B cell (primary cell): ENCODE measurements at places on chromosomes 2 and 18. TPM values are rescaled to one million over a fixed set of nuclear protein-coding genes. Genes with fewer than 3 reads are reported as not detected.

The CIB4 gene
- not detected in 2 replicates for polyA plus RNA-seq

The PSMA8 gene
- 0.33 and 0.39 TPM in 2 replicates for polyA plus RNA-seq

The COL5A2 gene
- 0.22 and 0.45 TPM in 2 replicates for polyA plus RNA-seq

The HDHD2 gene
- polyA plus RNA-seq: 7.3 and 9.0 TPM in 2 replicates

The CNTNAP5 gene
- polyA plus RNA-seq: not detected in 2 replicates

The CFAP65 gene
- polyA plus RNA-seq: not detected in 2 replicates

The NEB gene
- polyA plus RNA-seq: 4.0 and 4.6 TPM in 2 replicates

The ITPRID2 gene
- 8.9 and 15.7 TPM in 2 replicates for polyA plus RNA-seq

The TXNDC2 gene
- 0.07 TPM in 1 of 2 replicates, not detected in the other for polyA plus RNA-seq

The PKP4 gene
- polyA plus RNA-seq: 2.0 and 2.8 TPM in 2 replicates

The UBE2F gene
- 22.5 and 28.2 TPM in 2 replicates for polyA plus RNA-seq

GRCh38 chr18:10420561-10421352, 33.7 kb upstream of the APCDD1 start:
- H3K36me3 ChIP-seq: no peaks in the 10 kb centered on the region
- no peaks in the 10 kb centered on the region for H3K4me1 ChIP-seq

DNA sequence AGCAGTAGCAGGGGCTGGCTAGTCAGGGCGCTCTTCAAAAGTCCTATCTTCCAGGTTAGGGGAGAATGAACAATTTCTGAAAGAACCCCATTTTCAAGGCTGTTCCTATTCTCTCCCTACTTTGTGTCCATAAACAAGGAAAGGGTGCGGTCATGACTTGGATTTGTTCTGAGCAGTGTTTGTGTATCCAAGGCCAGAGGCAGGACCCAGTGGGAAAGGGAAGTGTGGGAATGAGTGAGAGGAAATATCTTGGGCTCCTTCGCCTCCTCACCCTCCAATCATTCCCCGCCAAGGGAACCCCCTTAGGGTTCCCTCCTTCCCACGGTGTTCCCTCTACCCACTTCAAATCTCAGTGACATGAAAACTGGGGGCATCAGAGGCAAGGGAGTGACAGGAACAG, 25.5 kb upstream of the SPTBN1 start:
- no peak for DNase-seq
- no peaks in the 10 kb centered on the region for H3K36me3 ChIP-seq
- H3K4me3 ChIP-seq: no peak overlapping the region
- H3K27me3 ChIP-seq: peaks cover 3% of the 10 kb centered on the region
- no peaks in the 10 kb centered on the region for H3K4me1 ChIP-seq

DNA sequence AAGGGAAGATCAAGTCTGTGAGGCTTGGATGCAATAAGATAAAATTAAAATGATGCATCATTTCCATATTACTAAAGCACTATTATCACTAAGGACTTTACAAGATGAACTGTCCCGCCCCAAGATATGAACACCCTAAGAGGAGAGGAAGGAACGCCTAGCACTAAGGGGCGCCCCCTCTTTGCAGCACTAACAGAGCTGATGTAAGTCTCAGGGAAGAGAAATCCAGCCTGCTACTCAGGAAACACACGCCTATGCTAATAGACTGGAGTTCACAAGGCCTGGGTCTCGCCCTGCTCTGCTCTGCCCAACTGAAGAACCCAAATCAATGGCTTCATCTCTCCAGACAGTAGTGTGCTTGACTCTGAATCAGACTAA, 6.1 kb downstream of the INO80C start:
- H3K27ac ChIP-seq: no peak overlapping the region
- DNase-seq: no peak
- no peaks in the 10 kb centered on the region for H3K36me3 ChIP-seq
- no peaks in the 10 kb centered on the region for H3K27me3 ChIP-seq
- H3K4me3 ChIP-seq: no peak overlapping the region

- H3K36me3 ChIP-seq: no peaks in the 10 kb centered on the region
- no peaks in the 10 kb centered on the region for H3K4me1 ChIP-seq
- H3K27me3 ChIP-seq: no peaks in the 10 kb centered on the region
- no peak overlapping the region for H3K4me3 ChIP-seq
- DNase-seq: no peak
- H3K27ac ChIP-seq: no peak overlapping the region
Observed at GRCh38 chr2:120650022-120650644, 85.5 kb upstream of the GLI2 start.

- no peaks in the 10 kb centered on the region for H3K36me3 ChIP-seq
- H3K27ac ChIP-seq: no peak overlapping the region
- H3K4me1 ChIP-seq: no peaks in the 10 kb centered on the region
- no peak for DNase-seq
- no peaks in the 10 kb centered on the region for H3K27me3 ChIP-seq
Observed at GRCh38 chr18:29080946-29081345, 904.0 kb upstream of the CDH2 start.

- no peak overlapping the region for H3K4me3 ChIP-seq
- DNase-seq: no peak
- no peak overlapping the region for H3K27ac ChIP-seq
- H3K4me1 ChIP-seq: no peaks in the 10 kb centered on the region
- H3K27me3 ChIP-seq: no peaks in the 10 kb centered on the region
- no peaks in the 10 kb centered on the region for H3K36me3 ChIP-seq
Observed at GRCh38 chr2:67340133-67341011, 56.8 kb upstream of the ETAA1 start.

GRCh38 chr2:234048049-234048448, 2.5 kb upstream of the SPP2 start:
- H3K27ac ChIP-seq: no peak overlapping the region
- peaks cover 5% of the 10 kb centered on the region for H3K27me3 ChIP-seq
- no peaks in the 10 kb centered on the region for H3K4me1 ChIP-seq
- H3K36me3 ChIP-seq: no peaks in the 10 kb centered on the region
- no peak for DNase-seq

- no peak overlapping the region for H3K27ac ChIP-seq
- no peaks in the 10 kb centered on the region for H3K4me1 ChIP-seq
- no peak overlapping the region for H3K4me3 ChIP-seq
- H3K36me3 ChIP-seq: no peaks in the 10 kb centered on the region
- no peaks in the 10 kb centered on the region for H3K27me3 ChIP-seq
Observed at GRCh38 chr18:3083766-3084165, 70.8 kb upstream of the LPIN2 start.

GRCh38 chr2:145752091-145752806, 1232.3 kb upstream of the ZEB2 start:
- H3K4me1 ChIP-seq: peaks cover 39% of the 10 kb centered on the region
- no peaks in the 10 kb centered on the region for H3K27me3 ChIP-seq
- no peak overlapping the region for H3K4me3 ChIP-seq
- H3K36me3 ChIP-seq: no peaks in the 10 kb centered on the region

GRCh38 chr2:177612659-177613058, 220.1 kb downstream of the AGPS start:
- no peak for DNase-seq
- no peak overlapping the region for H3K4me3 ChIP-seq
- H3K4me1 ChIP-seq: no peaks in the 10 kb centered on the region
- H3K36me3 ChIP-seq: no peaks in the 10 kb centered on the region
- H3K27me3 ChIP-seq: no peaks in the 10 kb centered on the region
- no peak overlapping the region for H3K27ac ChIP-seq

- H3K4me3 ChIP-seq: no peak overlapping the region
- H3K27ac ChIP-seq: no peak overlapping the region
- H3K27me3 ChIP-seq: no peaks in the 10 kb centered on the region
- DNase-seq: no peak
Observed at GRCh38 chr18:58727776-58728500, 56.7 kb downstream of the MALT1 start.

DNA sequence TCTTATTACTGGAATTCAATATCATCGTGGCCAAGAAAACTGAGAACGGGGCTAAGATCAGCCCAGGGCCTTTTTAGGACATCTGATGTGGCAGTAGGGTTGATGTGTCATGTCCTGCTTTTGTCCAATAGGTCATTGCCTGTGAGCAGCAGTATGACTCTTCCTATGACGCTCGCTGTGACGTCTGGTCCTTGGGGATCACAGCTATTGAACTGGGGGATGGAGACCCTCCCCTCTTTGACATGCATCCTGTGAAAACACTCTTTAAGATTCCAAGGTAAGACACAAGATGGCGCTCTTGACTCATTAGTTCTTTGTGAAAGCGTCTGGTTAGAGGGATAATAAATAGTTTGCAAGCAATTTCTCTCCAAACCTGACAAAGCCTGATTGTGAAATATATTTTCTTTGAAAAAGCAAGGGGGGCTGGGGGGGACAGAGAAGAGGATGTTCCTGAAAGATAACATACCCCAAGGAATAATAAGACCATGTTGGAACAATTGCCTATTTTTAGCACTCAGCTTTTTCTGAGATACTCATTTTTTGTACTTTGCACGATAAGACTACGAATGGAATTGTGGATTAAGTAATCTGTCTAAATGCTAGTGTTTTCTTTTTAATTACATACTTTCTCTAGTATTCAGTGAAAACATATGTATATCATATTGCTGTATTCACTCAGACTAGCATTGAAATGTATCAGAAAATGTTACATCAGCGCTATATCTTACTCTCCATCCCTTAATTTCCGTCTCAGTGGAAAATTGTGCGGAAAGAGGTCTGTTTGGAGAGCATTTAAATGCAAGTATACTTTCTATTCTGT, 58.1 kb downstream of the MYO3B start:
- no peak overlapping the region for H3K4me3 ChIP-seq
- H3K36me3 ChIP-seq: no peaks in the 10 kb centered on the region
- no peaks in the 10 kb centered on the region for H3K4me1 ChIP-seq
- no peak overlapping the region for H3K27ac ChIP-seq

DNA sequence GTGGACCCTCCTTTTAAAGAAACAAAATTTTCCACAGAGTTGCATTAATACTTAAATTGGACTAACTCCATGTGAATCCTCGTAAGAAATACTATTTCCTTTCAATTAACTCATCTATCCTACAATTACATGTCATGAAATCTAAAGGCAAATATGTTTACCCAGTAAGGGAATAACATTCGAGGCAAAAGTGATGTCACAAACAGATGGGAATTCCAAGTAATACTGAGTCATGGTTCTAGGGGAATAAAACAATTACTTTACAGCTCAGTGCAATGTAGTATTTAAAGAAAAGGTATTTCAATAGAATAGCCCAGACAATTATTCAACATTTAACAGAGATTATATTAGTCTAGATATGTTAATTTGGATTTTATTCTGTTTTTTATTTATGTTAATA, 205.8 kb downstream of the ZNF385B start:
- no peak overlapping the region for H3K27ac ChIP-seq
- H3K36me3 ChIP-seq: no peaks in the 10 kb centered on the region
- no peaks in the 10 kb centered on the region for H3K4me1 ChIP-seq
- no peaks in the 10 kb centered on the region for H3K27me3 ChIP-seq

- H3K27me3 ChIP-seq: no peaks in the 10 kb centered on the region
- no peak overlapping the region for H3K4me3 ChIP-seq
- no peaks in the 10 kb centered on the region for H3K4me1 ChIP-seq
- H3K36me3 ChIP-seq: no peaks in the 10 kb centered on the region
- H3K27ac ChIP-seq: no peak overlapping the region
- DNase-seq: no peak
Observed at GRCh38 chr18:75003764-75004690, 204.9 kb downstream of the PTGR3 start.

GRCh38 chr2:23760736-23761135, 166.2 kb downstream of the ATAD2B start:
- H3K4me1 ChIP-seq: no peaks in the 10 kb centered on the region
- H3K27ac ChIP-seq: no peak overlapping the region
- DNase-seq: no peak
- H3K27me3 ChIP-seq: no peaks in the 10 kb centered on the region
- peaks cover 7% of the 10 kb centered on the region for H3K36me3 ChIP-seq

DNA sequence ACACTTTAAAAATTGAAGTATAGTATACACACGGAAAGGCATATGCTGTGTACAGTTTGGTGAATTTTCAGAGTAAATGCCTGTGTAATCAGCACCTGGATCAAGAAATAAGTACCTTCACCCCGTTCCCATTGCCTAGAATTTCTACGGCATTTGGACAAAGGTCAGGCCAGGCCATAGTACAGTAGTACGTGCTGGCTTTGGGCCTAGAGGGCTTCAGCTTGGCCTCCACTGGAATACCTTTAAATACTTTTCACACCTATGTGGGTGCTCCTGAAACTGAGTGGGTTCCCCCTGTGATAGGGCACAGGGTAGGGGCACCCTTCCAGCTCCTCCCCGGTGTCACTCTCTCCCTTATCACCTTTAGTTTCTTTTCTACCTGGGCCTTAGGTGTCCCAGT, 26.5 kb downstream of the TET3 start:
- H3K4me3 ChIP-seq: no peak overlapping the region
- H3K27me3 ChIP-seq: no peaks in the 10 kb centered on the region
- H3K36me3 ChIP-seq: peaks cover 2% of the 10 kb centered on the region
- no peak for DNase-seq
- no peaks in the 10 kb centered on the region for H3K4me1 ChIP-seq

- no peaks in the 10 kb centered on the region for H3K4me1 ChIP-seq
- no peak overlapping the region for H3K27ac ChIP-seq
- H3K4me3 ChIP-seq: no peak overlapping the region
- H3K36me3 ChIP-seq: no peaks in the 10 kb centered on the region
- no peak for DNase-seq
Observed at GRCh38 chr18:58161659-58162058, 117.6 kb downstream of the NEDD4L start.

DNA sequence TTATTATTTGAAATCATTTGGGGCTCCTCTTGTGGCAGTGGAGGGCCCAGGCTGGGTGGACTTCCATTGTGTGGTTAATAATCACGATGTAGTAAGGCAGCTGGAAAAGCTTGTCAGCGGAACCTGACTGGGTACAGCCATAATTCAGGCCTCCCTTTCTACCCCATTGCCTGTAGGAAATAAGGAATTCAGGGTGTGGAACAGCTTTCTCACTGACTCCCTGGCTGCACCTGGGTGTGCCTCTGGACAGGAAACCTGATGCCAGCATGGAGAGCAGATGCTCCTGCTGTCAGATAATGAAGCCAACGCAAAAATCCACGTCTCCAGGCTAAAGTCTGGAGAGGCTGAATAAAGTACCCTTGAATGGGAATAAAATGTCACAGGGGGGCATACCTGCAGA, 44.2 kb downstream of the LYPD6B start:
- no peak overlapping the region for H3K27ac ChIP-seq
- DNase-seq: no peak
- no peaks in the 10 kb centered on the region for H3K36me3 ChIP-seq
- no peaks in the 10 kb centered on the region for H3K27me3 ChIP-seq
- H3K4me3 ChIP-seq: no peak overlapping the region
- H3K4me1 ChIP-seq: no peaks in the 10 kb centered on the region

GRCh38 chr2:88874063-88874657, 182.7 kb downstream of the RPIA start:
- H3K36me3 ChIP-seq: no peaks in the 10 kb centered on the region
- peak; percentile 70 for DNase-seq
- no peaks in the 10 kb centered on the region for H3K27me3 ChIP-seq

- no peak for DNase-seq
- H3K4me1 ChIP-seq: no peaks in the 10 kb centered on the region
- no peak overlapping the region for H3K27ac ChIP-seq
Observed at GRCh38 chr2:67854103-67854743, 208.6 kb downstream of the C1D start.

DNA sequence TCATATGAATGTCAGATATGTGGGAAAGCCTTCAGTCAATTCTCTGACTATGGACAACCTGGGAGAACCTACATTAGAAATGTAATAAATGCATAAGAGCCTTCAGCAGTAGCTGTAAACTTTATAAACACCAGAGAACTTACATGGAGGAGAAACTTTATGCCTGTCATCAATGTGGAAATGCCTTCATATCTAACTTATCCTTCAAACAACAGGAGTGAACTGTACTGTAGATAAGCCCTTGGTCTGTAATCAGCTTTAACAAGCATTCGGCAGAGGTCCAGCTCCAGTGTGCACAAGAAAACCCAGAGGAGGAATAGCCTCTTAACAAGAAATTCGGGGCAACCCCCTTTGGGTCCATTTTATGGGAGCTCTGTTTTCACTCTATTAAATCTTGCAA, 14.8 kb upstream of the UXS1 start:
- DNase-seq: no peak
- no peaks in the 10 kb centered on the region for H3K4me1 ChIP-seq
- no peak overlapping the region for H3K4me3 ChIP-seq
- H3K27me3 ChIP-seq: no peaks in the 10 kb centered on the region
- H3K27ac ChIP-seq: no peak overlapping the region
- H3K36me3 ChIP-seq: no peaks in the 10 kb centered on the region
